ENCODE measurements at places on chromosomes 4 and X.
A peak's percentile ranks its signal among the peaks of the same experiment; 100 is the strongest.

GRCh38 chr4:147326591-147326990, 154.3 kb upstream of the EDNRA start:
- DNase-seq = no peak

- DNase-seq = no peak
These were observed 193.5 kb upstream of the C1QTNF7 start for GRCh38 chr4:15234116-15234855.

DNA sequence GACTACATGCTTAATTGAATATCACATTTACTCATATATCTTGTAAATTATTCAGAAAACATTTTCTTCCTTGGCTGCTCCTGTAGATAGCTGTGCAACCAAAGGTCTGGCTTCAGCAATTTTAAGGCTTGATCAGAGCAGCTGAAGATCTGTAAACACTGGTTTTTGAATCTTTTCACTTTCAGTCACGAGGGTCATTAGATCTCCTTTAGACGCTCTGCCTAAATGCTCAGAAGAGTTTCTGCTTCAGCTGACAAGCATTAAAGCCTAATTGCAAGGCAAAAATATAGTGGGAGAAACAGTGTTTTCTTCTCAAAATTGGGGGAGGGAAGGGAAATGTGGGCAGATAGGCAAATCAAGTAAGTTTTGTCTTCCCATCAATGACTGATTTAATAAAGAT, 25.7 kb downstream of the TRPC5 start:
- no peak for DNase-seq

GRCh38 chr4:169225812-169226211, 44.9 kb downstream of the SH3RF1 start:
- DNase-seq = no peak

GRCh38 chr4:147724468-147725201, 7.3 kb upstream of the ARHGAP10 start:
- DNase-seq = no peak

DNA sequence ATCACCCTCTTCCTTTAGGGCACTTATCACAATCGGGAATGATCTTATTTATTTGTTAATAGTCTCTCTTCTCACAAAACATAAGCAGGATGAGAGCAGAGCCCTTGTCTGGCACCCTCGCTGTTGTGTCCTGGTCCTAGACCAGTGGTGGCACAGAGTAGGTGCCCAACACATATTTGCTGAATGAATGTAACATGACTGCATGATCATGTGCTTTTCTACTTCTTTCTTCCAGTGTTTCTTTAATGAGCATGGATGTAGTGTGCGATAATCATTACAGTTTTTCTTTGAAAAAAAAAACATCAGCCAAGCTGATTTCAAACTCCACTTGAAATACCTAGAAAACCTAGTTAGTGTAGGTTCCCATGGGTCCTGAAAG, 164.1 kb downstream of the CHIC2 start:
- DNase-seq = no peak

GRCh38 chrX:129779747-129780146, at the start of gene SASH3:
Gene SASH3 (plus strand): TSS chrX:129779949. CDS start chrX:129780098, 149 bp downstream.
- no peak for DNase-seq

DNA sequence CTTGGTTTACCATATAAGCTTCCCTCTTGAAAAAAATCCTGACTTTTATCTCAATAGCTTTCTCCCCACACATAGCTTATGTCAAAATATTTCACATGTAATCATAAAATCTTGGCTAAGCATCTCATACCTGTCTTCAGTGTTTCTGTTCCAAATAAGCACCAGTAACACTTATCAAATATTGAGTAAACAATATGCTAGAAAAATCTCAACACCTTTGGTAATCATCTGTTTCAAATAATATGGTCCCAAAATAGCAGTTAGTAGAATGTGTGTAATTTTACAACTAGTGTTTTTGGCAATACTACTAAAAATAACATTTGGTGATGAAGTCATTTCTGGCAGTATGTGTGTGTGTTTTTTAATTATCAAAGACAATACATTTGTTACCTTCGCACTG, 2138.2 kb downstream of the PCDH7 start:
- no peak for DNase-seq

DNA sequence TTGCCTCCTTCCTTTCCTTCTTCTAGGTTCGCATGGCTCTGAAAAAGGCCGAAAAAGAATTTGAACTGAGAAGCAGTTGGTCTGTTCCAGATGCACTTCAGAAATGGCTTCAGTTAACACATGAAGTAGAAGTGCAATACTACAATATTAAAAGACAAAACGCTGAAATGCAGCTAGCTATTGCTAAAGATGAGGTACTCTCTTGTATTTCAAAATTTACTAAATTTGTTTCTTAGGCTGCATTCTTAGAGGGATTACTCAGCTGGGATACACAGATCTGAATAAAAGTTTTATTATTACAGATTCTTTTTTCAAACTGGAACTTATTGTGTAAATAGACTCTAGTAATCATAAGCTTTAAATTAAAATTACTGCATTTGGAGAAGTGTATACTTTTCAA, 146.9 kb downstream of the STIM2 start:
- no peak for DNase-seq

DNA sequence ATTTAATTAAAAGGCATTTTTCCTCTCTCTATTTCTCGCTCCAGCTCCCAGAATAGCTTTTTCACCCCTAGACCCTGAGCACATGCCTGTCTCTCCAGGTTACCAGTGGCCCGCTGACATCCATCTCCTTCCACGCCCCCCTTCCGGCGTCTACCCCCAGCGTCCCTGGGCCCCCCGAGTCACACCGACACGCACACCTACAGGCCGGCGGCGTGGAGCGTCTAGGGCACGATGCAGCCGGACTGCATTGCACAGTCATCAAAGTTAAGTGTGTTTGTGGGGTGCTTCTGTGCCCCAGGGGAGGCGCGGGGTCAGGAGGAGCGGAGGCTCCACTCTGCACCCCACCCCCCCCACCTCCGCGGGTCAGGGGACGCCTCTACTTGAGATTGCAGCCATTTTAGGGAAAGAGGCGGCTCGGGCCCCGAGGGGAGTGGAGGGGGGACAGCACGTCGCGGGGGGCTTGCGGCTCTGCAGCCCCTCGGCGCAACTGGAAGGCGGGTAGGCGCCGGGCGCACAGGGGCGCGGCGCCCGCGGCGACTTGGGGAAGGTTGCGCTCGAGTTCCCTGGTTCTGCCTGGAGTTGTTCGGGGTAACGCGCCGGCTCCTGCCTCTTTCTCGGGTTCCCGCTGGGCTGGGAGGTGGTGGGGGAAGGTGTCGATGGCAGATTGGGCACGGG, 112.7 kb downstream of the DHX15 start:
- DNase-seq = peak; percentile 79

- peak; percentile 22 for DNase-seq
These were observed 53.1 kb downstream of the RASGEF1B start for GRCh38 chr4:81418572-81418971.

DNA sequence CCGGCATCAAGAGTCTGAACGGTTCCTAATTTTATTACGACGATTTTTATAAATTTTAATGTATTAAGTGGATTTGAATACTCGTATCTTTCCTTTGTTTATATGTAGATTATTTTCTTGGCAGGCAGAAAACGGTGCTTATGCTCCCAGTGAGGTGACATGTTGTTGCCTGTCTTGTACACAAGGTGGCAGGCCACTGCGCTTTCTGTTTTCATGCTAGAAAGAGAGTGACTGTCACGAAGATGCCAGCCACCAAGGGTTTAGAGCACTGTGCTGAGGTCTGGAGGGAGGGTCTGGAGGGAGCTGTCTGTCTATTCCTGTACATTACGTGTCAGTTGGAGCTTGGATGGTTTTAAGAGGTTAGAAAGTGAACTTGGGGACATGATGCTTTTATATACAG, 87.7 kb downstream of the SHROOM2 start:
- DNase-seq = peak; percentile 65

DNA sequence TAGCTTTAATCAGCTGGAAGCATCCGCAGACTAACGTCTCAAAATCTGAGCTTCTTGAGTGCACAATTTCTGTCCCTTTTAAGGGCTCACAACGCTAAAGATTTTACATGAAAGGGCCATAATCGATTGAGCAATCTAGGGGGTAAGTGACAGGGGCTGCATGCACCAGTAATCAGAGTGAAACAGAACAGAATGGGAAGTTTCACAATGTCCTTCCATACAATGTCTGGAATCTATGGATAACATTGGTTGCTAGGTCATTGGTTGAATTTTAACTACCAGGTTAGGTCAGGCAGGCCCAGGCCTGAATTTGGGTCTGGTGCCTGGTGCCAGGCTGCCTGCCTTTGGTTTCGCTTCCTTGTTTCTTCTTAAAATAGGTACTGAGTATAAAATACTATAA, 42.0 kb upstream of the MTMR8 start:
- no peak for DNase-seq

DNA sequence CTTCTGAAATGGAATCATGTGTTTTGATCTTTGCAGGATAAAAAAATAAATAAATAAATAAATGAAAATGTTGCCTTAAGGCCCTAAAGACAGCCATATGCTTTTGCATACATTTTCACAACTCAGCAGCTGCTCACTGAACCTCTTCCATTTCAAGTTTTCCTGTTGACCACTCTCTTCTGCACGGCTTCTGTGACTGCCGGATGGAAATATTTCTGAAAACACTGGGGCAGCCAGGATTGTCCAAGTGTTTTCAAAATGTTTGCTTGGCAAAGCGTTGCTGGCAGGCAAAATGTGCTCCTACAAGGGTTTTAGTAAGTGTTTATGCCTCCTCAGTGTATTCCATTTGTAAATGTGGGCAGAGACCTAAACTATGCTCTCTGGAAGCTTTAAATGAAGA, 208.1 kb upstream of the IL1RAPL1 start:
- no peak for DNase-seq

DNA sequence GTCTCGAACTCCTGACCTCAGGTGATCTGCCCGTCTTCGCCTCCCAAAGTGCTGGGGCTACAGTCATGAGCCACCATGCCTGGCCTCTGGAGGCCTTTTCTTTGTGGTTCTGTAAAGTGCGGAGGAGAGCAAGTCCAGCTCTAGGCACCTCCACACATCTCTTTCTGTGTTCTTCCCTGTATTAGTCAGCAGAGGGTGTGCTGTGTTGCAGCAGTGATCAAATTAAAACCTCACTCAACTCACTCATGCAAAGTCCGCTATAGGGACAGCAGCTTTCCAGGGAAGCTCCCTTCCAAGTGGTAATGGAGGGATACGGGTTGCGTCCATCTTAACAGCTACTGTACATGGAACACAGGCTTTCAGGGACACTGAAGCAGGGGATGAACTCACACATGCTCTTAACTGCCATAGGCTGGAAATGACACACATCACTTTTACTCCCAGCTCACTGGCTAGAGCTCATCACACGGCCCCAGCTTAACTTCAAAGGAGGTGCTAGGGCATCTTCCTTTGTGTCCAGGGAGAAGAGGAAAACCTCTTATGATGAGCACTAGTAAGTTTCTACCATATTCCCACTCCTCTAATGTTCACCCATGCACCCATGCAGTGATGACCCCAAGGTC, 36.0 kb upstream of the CCNG2 start:
- DNase-seq = peak; percentile 46

DNA sequence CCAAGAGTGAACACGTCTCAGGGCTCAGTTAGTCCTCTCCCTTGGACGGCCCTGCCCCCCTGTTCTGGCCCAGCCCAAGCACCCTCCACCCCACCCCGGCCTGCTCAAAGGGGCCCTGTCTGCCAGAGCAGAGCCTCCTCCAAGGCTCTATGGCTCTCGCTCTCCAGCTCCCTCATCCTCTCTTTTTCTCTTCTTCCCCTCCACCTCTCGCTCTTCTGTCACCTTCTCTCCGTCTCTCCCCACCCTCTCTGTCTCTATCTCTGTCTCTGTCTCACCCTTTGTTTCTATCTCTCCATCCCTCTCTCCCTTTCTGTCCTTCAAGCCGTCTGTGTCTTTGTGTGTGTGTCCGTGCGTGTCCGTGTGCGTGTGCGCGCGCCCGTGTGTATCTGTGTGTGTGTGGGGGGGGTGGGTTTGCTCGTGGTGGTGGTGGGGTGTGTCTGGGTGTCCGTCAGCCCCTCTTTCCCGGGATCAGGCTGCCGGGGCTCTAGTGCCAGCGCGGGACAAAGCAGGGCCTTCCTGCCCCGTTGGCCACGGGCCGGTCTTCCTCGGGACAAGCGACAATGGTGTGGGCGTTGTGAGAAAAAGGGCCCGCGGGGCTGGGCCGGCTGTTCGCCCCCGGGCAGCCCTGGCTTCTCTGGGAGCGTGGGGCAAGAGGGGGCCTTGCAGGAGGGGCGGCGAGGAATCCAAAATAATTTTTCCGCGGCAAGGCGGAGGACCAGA, 8.7 kb downstream of the FRG2 start:
- peak; percentile 46 for DNase-seq

DNA sequence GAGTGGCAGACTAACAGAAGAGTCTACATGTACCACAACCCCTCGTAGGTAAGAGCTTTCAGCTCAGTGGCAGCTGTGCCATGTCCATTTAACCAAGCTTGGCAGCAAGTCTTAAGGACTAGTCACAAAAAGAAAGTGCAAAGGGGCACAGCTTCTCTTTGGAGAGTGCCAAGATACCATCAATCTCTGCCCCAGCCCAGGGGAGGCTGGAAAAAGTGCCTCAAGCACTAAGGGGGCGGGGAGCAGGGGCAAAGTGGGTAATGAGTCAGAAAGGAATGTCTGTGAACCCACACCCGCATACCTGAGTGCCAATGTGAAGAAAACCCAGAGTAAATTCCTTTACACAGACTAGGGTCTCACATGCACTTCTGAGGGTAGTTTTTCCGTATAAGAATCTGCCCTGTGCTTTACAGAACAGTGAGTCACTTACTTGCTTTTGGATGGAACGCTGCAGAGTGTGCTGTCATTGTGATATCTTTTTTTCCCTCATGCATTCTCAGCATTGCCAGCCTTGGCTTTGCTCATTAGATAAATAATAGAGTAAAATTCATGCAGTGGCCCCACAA, 219.8 kb downstream of the ZNF674 start:
- peak; percentile 58 for DNase-seq

DNA sequence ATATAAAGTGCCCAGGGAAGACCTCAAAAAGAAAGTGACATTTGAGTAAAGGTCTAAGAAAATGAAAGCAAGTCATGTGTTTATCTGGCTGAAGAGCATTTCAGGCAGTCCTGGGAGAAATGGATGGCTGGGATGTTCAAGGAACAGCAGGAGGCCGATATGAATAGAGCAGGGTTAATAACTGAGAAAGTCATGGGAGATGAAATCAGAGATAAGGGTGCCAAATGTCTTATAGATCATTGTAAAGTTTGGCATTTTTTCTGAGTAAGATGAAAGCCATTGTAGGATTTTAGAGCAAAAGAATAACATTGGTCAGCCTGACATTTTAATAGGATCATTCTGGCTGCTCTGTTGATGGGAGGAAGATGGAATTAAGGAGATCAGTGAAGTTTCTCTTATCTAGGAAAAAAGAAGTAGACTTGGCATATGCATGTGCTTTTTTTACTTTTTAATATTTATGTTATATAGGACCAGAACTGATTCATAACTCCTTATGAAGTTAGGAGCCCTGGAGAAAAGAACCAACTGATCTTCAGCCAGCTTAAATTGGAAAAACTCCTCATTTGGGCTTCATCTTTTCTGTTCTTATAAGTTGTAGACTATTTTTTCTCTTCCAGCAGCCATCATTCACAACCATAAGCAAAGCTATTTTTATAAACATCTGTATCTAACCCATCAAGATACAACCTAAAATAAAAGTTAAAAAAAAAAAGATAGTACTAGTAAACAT, 18.6 kb downstream of the AIMP1 start:
- DNase-seq = no peak

DNA sequence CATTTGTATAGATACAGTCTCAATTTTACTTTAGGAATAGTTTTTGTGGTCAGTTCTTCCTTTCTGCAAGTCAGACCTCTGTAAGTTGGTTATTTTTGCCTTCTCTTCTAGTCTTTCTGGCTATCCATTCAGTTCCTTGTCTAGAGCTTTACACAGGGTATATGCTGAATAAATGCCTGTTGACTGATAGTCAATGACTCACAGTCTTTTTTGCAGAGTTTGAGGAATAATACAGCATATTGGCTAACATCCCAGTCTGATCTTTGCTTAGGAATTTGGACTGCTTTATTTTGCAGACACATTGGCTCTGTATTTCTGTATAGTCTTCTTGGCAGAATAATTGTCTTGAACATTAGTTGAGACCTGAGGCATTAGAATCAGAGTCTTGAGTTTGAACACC, 132.4 kb downstream of the MAGEC1 start:
- DNase-seq = no peak
